ENCODE measurements at places on chromosomes 2 and 18.

GRCh38 chr18:49447810-49448745, 12.4 kb downstream of the DYM start:
- DNase-seq = peak; percentile 76

GRCh38 chr2:157336137-157337010, 10.8 kb upstream of the ERMN start:
- DNase-seq = peak; percentile 58

- peak; percentile 76 for DNase-seq
These were observed 15.5 kb downstream of the DUSP19 start for GRCh38 chr2:183093857-183094657.

DNA sequence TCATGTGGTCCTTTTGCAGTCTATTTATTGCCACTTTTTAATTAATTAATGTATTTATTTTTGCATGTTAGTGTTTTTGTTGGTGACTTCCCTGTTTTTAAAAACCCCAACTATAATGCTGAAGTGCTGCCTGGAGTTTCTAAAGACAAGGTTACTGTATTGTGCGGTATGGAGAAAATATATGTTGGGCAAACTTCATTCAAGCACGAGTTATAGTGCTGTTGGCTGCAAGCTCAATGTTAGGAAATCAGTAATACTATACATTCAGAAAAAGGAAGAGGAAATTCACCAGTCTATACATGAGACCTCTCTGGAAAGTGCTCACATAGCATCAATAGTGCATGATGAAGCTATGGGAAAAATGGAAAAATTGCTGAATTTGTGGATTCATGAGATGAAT, 15.4 kb upstream of the RBMS1 start:
- no peak for DNase-seq

DNA sequence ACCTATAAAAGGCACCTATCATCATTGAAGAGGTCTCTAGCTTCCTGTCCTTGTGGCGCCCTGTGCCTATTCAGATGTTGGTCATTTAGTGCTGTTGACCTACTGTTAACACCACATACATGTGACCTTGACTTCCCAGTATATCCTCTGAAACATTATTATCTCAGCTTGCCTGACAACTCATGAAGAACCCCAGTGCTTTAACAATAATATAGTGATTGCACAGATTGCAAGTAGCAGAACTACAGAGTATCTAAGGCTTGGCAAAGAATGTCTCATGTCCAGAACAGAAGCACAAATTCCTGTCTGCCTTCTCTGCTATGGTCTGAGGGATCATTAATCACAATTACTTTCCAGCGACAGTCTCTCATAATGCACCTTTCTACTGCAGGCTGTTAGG, 165.3 kb downstream of the LCLAT1 start:
- peak; percentile 28 for DNase-seq

DNA sequence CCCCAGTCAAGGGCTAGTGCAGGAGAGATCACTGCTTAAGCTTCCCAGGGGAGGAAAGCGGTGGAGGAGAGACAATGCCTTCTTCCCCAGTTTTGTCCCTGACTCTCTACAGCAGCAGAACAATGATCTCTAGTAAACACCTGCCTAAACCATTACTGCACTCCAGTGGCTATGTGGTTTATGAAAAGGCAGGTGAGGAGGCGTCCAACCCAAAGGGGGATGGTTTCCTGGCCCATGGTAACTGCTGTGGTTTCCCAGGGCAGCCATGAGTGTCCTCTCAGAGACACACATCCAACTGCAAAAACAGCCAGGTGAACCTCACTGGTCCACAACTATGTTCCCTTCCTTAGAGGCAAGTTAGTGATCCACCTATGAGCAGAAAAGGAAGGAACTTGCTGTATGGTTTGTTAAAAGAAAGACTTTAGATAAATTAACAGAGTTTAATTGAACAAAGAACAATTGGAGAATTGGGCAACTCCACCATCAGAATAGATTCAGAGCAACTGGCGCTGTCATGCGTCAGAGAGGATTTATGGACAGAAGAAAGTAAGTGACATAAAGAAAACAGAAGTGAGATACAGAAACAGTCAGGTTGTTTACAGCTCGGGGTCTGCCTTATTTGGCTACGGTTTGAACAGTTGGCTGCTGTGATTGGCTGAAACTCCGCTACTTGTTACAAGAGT, 4.8 kb upstream of the TTC39C start:
- DNase-seq = no peak
